Activated CD8-positive, alpha-beta memory T cell treated with anti-CD3 and anti-CD28 coated beads, Interleukin-2, amount 10 ng/mL, durations not matched to agents 7 days and 5 days (primary cell): ENCODE measurements at places on chromosomes 6 and 20. TPM values are rescaled to one million over a fixed set of nuclear protein-coding genes. Genes with fewer than 3 reads are reported as not detected.

DNA sequence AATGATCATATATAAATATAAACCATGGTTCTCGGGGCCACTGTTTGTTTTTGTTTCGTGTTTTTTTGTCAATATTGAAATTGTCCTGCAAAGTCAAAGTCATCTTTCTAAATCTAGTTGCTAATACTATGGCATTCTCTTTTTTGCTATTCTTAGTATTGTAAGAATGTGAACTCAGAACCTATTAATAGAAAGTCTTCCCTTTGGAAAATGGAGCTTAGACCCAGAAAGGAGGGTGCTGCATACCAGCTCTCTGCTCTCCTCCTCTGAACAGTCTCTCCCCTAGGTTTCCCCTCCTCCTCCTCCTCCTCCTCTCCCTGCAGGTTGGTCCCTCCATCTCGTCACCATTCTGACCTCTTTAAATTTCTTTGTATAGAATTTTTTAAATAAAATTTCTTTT, 150.4 kb upstream of the CCN2 start:
- DNase-seq: no peak
- no peaks in the 10 kb centered on the region for H3K27me3 ChIP-seq
- H3K4me1 ChIP-seq: no peaks in the 10 kb centered on the region
- no peak overlapping the region for H3K4me3 ChIP-seq
- no peaks in the 10 kb centered on the region for H3K36me3 ChIP-seq

- H3K36me3 ChIP-seq: no peaks in the 10 kb centered on the region
- no peak overlapping the region for H3K4me3 ChIP-seq
These were observed 12.0 kb upstream of the LAMA4 start for GRCh38 chr6:112266331-112266730.

Gene SRSF12
- not detected for total RNA-seq

GRCh38 chr6:36116066-36116864, 14.0 kb upstream of the MAPK13 start:
- peaks cover 81% of the 10 kb centered on the region for H3K4me1 ChIP-seq
- no peak overlapping the region for H3K4me3 ChIP-seq
- H3K27me3 ChIP-seq: no peaks in the 10 kb centered on the region
- peak overlapping the region; percentile 41 for H3K27ac ChIP-seq

- H3K4me3 ChIP-seq: peak overlapping the region; percentile 24
- no peaks in the 10 kb centered on the region for H3K27me3 ChIP-seq
- H3K4me1 ChIP-seq: peaks cover 45% of the 10 kb centered on the region
- no peak for DNase-seq
These were observed 8.7 kb downstream of the UBR2 start for GRCh38 chr6:42572523-42572922.

Gene TRERF1
- 36.0 TPM for total RNA-seq
